ENCODE measurements at places on chromosomes 1 and 21. TPM values are rescaled to one million over a fixed set of nuclear protein-coding genes. Genes with fewer than 3 reads are reported as not detected.

Gene BTG2
- polyA plus RNA-seq: 58.8 TPM

Gene NCAM2
- 2.2 TPM for polyA plus RNA-seq

Gene MAP3K6
- polyA plus RNA-seq: 83.9 TPM

Gene ATAD3A
- 25.1 TPM for polyA plus RNA-seq

GRCh38 chr1:181028196-181028595, 5.5 kb upstream of the STX6 start:
- no peak overlapping the region for H3K4me3 ChIP-seq
- no peak overlapping the region for H3K27ac ChIP-seq
- no peaks in the 10 kb centered on the region for H3K36me3 ChIP-seq
- H3K4me1 ChIP-seq: peaks cover 5% of the 10 kb centered on the region
- no peaks in the 10 kb centered on the region for H3K27me3 ChIP-seq

- H3K36me3 ChIP-seq: no peaks in the 10 kb centered on the region
- no peak overlapping the region for H3K4me3 ChIP-seq
- no peak overlapping the region for H3K27ac ChIP-seq
Measured at GRCh38 chr1:185679220-185679619, 55.0 kb upstream of the HMCN1 start.

DNA sequence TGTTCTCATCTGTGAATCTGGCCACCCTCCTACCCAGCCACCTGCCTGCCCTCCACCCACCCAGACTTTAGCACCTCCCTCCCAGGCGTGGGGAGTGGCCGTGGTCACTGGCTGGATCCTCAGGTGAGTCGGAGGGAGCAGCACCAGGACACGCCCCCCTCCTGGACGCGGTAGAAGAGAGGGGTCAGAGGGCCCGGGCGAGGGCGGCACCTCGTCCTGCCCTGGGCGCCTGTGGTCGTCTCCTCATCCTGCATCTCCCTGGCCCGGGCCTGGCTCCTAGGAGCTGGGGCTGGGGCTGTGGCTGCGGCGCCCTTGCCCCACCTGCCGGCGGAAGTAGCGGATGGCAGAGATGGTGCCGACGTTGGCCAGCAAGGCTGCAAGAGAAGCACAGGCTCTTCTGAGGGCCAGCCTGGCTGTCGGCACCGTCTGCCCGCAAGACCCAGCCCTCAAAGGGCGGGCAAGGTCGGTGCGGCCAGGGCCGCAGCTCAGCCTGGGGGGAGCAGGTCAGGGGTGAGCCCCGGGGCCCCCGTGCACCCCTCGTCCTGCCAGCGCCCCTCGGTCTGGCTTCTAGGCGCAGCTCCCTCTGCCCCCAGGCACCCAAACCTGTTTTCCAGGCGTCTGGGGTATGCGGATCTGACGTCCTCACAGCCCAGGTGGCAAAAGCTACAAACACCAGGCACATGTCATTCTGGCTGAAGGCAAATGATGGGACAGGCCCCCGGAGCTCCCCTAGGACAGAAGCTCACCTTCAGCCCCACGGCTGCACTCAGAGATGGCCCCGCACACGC, 5.8 kb downstream of the PERM1 start:
- no peak overlapping the region for H3K27ac ChIP-seq
- no peaks in the 10 kb centered on the region for H3K4me1 ChIP-seq
- DNase-seq: peak; percentile 62

GRCh38 chr21:44867464-44867863, 6.0 kb downstream of the PTTG1IP start:
- H3K36me3 ChIP-seq: no peaks in the 10 kb centered on the region
- no peak overlapping the region for H3K4me3 ChIP-seq
- no peaks in the 10 kb centered on the region for H3K27me3 ChIP-seq
- peaks cover 51% of the 10 kb centered on the region for H3K4me1 ChIP-seq

GRCh38 chr1:223837687-223838086, 8.1 kb downstream of the TP53BP2 start:
- H3K27ac ChIP-seq: no peak overlapping the region
- no peaks in the 10 kb centered on the region for H3K27me3 ChIP-seq
- H3K36me3 ChIP-seq: no peaks in the 10 kb centered on the region
- DNase-seq: no peak
- H3K4me3 ChIP-seq: no peak overlapping the region
- H3K4me1 ChIP-seq: peaks cover 4% of the 10 kb centered on the region

DNA sequence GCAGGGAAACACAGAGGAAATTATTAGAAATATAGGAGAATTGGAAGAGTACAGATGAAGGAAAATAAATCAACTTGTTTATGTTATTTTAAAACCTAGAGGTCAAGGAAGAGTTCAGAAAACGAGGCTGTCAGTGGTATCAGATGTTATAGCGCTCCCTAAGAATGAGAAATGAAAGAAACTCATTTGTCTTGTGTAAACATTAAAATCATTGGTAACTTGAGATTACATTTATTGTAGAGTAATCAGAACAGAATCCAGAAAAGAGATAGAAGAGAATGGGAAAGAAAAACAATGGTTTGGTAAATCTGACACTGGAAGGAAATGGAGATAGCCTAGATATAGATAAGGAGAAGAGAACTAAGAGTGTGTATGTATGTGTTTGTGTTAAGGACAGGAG, 106.4 kb downstream of the ATF6 start:
- H3K4me1 ChIP-seq: peaks cover 6% of the 10 kb centered on the region
- no peaks in the 10 kb centered on the region for H3K36me3 ChIP-seq
- no peak overlapping the region for H3K4me3 ChIP-seq
- no peak for DNase-seq
- H3K27me3 ChIP-seq: no peaks in the 10 kb centered on the region
- no peak overlapping the region for H3K27ac ChIP-seq

GRCh38 chr1:157025856-157026255, 19.7 kb downstream of the ARHGEF11 start:
- H3K27me3 ChIP-seq: no peaks in the 10 kb centered on the region
- H3K4me1 ChIP-seq: peaks cover 21% of the 10 kb centered on the region
- H3K36me3 ChIP-seq: no peaks in the 10 kb centered on the region
- peak; percentile 52 for DNase-seq

Measured in adrenal gland (tissue), 19 donors.